ENCODE measurements at places on chromosomes 2 and 18. TPM values are rescaled to one million over a fixed set of nuclear protein-coding genes. Genes with fewer than 3 reads are reported as not detected.

The CRYBA2 gene
- total RNA-seq: not detected

DNA sequence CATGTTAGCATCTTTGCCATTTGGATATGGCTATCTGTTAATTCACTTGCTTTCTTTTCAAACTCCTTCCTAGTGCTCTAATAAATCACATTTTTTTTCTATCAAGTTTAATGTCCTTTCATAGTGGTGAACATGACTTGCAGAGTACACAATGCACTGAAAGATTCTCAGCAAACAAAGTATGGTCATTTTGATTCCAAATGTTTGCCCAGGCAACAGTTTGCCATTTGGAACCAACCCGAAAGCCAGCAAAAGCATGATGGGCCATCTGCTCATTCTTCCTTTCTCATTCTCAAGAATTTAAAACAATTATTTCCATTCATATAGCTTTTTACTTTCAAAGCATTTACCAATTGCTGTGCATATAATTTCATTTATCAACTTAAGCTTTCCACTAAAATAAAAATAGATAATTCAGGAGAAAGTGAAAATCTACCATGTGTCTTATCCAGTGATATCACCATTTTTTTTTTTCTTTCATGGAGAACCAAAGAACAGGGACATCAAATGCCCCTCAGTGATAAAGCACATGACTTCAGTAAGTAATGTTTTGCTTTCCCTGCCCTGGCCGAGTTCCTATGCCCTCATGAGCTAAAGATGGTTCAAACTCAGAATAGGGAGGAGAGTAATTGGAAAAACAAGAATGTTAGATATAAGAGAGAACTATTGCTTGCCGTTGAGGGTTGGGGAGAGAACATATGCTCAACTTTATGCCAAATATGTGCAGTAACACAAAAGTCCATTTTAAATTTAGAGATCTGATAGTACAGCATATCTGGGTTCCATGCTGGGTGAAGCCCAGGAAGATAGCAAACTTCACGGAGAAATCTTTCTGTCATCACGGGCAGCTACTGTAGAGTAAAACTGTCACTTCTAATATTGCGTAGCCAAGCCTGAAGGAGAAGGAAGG is 62.1 kb downstream of the HNMT start:
- no peak for DNase-seq

GRCh38 chr2:234451852-234452625 is 44.8 kb downstream of the ARL4C start:
- DNase-seq: no peak

GRCh38 chr18:2538236-2538635 is 33.1 kb downstream of the METTL4 start:
- DNase-seq: no peak

- DNase-seq: no peak
Observed at GRCh38 chr2:239337122-239337876, 63.5 kb downstream of the HDAC4 start.

DNA sequence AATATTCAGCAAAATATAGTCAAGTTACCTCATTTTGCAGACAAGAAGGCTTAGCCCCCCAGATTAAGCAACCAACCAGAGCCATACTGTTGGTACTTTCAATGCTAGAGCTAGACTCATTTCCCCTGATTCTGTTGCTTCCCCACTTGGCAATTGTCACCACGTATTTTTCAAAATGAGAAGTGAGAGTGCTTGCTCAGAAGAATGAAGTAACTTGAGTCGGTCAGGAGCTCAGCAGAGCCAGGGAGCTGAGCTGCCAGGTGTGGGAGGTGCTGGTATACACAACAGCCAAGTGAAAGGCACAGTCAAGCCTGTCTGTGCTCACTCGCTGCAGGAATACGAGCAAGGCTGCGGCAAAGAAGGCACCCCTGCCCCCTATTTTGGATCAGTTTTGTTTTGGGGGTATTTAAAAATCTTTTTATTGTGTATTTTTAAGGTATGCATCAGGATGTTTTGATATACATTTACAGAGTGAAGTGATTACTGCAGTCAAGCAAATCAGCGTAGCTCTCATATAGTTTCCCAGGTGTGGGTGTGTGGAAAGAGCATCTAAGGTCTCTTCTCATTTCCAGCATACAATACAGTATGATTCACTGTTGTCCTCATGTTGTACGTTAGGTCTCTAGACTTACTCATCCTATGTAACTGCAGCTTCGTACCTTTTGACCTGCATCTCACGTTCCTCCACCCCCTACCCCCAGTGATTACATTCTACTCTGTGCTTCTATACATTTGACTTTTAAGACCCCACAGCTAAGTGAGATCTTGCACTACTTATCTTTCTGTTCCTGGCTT is 62.4 kb downstream of the MRPS9 start:
- DNase-seq: no peak

DNA sequence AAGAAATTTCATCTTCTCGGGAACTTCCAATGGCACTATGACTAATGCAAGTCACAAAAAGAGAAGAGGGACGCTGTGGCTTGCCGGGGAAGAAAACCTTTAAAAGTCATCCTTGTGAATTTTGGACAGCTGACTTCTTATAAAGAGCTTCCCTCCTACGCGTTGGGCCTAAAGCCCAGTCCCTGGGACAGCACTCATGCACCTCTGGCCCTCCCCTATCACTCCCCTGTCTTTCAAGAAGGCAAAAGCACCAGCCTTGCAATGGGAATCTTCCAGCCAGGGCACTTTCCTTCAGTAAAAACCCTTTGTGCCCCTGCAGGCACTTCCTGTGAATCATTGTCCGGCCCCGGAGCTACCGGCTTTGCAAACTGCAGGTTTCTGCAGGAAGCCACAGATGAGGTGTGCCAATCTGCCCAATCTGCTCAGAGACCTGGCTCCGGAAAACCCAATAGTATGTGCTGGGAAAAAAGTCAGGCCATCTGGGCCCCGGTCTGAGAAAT is 7.1 kb downstream of the MREG start:
- peak; percentile 22 for DNase-seq

GRCh38 chr2:225192869-225193268 is 150.6 kb upstream of the DOCK10 start:
- no peak for DNase-seq

The MEP1B gene
- not detected for total RNA-seq

GRCh38 chr2:191607096-191607495 is 70.8 kb upstream of the NABP1 start:
- no peak for DNase-seq

DNA sequence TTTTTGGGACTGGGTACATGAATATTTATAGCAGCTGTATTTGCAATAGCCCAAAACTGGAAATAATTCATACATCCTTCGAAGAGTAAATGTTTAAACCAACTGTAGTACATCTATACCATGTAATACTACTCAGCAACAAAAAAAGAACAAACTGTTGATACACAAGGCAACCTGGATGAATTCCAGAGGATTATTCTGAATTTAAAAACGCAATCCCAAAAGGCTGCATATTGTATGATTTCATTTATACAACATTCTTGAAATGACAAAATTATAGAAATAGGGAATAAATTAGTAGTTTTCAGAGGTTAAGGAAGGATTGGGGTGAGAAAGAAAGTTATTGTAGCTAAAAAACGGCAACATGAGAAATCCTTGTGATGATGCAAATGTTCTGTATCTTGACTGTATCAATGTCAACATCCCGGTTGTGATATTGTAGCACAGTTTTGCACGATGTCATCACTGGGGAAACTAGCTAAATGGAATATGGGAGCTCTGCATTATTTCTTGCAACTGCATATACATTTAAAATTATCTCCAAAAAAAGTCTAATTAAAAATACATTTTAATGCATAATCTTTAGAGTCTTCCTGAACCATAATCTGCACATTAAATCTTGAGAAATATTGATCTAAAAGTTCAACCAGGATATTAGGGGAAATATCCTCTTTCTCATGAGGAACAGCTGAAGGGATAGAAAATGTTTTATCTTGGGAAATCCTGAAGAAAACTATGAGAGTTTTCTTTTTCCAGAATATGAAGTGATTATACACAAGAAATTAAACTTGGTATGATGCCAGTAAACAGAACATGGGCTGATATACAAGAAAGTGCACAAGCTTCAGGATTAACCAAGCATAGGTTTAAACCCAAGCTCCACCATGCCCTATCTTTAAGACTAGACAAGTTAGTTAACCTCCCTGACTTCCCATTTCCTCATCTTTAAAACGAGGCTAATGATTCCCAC is 21.9 kb downstream of the EVA1A start:
- no peak for DNase-seq

DNA sequence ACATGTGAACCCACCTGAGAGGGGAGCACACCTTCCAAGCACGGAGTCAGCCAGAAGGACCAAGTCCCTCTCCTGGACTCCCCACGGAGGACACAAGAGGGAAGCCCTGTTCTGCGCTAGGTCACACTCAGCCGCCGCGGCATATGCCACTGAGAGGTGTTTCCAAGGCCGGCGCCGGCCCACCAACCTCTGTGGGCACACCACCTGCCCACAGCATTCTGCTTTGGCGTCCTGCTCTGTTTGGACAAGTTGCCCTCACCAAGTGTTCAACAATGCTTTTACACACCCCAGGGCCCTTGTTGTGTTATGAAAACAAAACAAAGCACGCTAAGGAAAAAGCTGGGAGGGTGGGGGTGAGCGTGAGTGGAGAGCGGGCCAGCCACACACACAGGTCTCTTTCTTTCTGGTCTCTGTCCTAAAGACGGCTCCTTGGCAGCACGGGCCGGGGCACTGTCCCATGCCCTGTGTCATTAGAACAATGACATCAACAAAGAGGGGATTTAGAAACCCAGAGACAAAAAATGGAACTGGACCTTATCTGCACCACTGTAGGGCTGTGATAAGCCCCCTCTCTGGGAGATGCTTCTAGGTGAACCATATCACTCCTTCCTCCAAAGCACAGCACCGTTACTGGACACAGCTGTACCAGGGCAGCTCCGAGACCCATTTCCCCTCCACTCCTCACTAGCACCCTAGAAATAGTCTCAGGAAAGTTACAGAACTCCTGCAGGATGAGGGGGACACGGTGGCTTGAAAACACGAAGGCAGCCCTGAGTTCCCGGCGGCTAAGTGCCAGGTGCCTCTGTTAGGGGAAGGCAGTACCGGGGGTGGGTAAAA is 17.0 kb downstream of the SMAD7 start:
- no peak for DNase-seq

DNA sequence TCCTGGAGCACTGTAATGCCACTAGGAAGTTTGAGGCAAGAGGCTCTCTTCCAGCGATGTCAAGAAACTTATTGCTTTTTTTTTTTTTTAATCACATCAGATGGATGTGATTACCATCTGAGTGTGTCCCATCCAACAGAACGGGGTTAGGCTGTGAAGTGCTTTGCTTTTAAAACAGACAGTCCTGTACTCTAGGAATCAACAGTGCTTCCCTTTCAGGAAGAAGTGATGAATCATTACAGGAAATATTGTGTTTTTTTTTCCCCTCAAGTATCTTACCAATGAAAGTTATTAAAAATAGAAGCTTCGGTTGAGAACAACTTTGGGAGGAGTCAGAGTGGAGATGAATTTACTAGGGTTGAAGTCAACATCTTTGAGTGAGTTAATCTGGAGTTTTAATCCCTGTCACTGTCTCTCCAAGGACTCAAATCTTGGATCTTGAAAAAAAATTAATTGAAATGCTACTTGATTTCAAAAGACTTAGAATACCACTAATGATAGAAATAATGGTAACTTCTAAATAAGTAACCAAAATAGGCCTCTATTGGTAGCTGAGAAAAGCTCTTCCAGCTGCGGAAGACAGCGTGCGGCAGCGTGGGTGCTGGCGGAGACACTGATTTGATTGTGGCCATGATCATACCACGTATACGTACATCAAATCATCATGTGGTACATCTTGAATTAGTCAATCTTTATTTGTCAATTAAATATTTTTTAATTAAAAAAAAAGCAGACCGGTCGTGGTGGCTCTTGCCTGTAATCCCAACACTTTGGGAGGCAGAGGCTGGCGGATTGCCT is 45.5 kb downstream of the GATA6 start:
- DNase-seq: no peak

The SPHKAP gene
- total RNA-seq: not detected

The TMEFF2 gene
- total RNA-seq: 2.2 TPM

The BCL11A gene
- total RNA-seq: not detected

The REG3G gene
- not detected for total RNA-seq

The NRP2 gene
- not detected for total RNA-seq

DNA sequence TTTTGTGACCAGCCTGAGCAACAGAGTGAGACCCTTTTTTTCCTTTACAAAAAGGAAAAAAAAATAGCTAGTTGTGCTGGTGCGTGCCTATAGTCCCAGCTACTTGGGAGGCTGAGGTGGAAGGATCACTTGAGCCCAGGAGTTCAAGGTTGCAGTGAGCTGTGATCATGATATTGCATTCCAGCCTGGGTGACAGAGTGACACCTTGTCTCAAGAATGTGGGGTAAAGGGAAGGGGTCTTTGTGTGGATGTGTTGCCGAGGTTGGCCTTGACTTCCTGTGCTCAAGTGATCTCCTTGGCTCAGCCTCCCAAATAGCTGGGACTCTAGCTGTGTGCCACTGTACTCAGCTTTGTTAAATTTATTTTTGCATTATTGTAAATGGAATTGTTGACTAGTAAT is 120.6 kb downstream of the ZNF407 start:
- DNase-seq: no peak

The ECEL1 gene
- not detected for total RNA-seq

DNA sequence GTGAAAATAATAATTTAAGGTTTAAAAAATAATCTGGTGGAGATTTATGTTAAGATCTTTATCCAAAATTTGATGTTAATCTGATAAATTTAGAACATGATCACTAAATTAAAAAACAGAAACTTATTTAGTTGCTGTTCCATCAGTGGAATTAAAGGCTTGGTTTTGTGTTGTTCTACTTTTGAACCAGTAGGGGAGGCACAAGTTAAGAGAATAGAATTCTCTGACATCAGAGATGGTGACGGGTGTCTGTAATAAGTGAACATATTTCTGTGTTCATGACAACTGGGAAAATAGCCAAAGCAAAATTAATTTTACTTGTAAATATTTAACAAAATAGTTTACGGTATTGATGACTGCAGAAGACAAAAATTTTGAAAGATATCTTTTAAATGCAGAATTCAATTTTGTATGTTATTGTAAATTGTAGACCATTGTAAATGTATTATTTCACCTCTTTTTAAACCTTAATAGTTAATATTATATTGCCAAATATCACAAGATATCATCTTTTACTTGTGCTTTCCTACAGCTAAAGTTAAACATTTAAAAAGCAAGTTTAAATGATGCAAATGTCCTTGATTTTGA is 106.0 kb downstream of the UBR3 start:
- no peak for DNase-seq

GRCh38 chr2:32702303-32703064 is 74.6 kb downstream of the TTC27 start:
- no peak for DNase-seq

All from MG63 (cell line).